NCI-H2081 treated with DMSO at 0.1 percent for 48 hours (cell line): ENCODE measurements at places on chromosomes 16 and 17.

GRCh38 chr17:62818526-62818925 lies 10.4 kb upstream of the MARCHF10 start:
- DNase-seq: no peak

GRCh38 chr17:43406676-43407645 lies 8.2 kb downstream of the ARL4D start:
- no peak for DNase-seq

DNA sequence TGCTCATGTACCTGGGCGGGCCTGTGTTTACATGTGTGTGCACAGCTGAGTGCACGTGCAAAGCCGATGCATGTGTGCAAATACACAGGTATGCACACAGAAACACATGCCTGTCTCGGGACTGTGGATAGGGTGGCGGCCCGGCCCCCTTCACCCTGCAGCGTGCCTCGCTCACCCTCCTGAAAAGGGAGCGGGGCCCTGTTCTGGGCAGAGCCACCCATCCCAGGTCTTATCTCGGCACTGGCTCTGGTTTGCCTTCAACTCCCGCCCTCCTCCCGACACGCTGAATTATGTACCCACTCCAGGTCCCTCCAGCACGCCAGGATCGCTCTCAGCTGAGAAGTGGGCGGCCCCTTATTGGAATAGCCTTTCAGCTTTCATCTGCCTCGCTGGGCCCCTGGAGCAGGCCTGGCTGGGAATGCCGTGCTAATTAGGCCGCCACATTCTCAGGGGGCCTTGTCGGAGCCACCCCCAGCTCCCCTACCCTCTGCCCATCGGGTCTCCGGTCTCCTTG lies 77.8 kb downstream of the RTN4RL1 start:
- no peak for DNase-seq

DNA sequence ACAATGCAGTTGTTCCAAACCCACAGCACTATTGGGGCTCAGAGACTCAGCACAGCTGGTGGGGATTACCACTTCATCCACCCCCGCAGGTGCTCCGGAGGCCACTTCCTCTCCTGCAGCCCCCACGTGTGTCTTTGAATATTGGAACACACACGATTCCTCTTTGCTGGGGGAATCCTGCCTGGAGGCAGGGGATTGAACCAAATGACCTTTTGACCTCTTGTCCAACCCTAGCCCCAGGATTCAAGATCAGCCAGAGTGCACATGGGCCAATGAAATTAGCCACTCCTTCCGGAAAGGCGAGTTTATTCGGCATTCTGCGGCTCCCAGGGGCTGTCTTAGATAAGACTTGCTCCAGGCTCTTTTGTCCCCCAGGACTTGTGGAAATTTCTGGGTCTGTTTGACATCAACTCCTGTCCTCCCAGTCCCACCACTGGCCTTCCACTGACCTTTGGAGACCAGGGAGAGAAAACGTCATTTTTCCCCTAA lies 350.2 kb downstream of the FOXL1 start:
- DNase-seq: no peak

- DNase-seq: no peak
These were observed 6.9 kb upstream of the SCNN1G start for GRCh38 chr16:23175651-23176050.

DNA sequence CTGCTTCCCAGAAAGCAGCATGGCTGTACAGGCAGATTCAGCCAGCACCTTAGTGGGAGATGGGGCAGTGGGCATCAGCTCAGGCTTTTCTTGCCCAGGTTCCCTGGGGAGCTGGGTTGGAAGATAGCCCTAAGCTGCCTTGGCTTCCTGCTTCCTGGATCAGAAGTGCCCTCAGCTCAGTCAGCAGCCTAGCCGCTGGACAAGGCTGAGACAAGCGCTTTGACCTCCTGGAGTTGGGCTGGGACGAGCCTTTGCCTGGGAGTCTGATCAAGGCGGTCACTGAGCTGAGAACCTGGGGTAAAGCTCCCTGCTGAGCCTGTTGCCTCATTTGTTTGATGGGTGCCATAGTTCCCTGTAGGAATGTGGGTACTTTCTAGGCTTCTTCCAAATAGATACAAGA lies 190.0 kb downstream of the RAB11FIP4 start:
- DNase-seq: no peak
